ENCODE measurements at places on chromosomes 6 and 20.

DNA sequence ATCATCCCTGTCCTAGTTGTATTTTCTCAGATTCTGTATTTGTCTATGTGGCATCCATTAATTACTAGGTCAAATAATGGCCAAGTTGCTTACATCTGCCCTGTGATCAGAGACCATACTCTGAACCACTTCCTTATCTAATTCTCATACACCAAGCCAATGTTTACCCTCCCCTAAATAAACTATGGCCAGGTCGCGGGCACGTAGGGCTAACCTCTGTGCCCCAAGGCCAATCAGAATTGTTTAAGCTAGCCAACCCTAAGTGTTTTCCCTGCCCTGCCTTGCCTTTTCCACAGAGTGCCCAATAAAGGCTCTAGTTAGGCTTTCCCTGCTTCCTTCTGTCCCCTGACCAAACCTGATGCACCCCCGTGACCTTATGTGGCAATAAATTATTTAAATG, 2.8 kb upstream of the CALHM4 start:
- no peak for DNase-seq
- no peaks in the 10 kb centered on the region for H3K36me3 ChIP-seq
- no peak overlapping the region for H3K4me3 ChIP-seq
- H3K27ac ChIP-seq = no peak overlapping the region

DNA sequence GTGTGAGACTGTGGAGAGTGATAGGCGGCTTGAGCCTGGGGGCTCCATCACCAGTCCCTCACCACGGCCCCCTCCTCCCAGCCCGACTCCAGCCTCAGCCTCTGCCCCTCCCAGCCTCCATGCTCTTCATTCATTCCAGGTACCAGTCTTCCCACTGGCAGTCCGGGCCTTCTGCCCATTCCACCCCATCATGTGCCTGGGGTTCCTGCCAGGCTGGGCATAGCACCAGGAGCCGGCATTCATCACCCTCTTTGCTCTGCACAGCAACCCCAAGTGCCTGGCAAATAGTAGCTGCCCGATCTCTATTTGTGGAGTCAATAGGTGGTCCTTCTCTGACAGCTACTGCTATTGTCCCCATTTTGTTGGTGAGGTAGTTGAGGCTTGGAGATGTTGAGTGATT, 39.6 kb upstream of the GTSF1L start:
- no peak overlapping the region for H3K27ac ChIP-seq
- H3K27me3 ChIP-seq = no peaks in the 10 kb centered on the region
- H3K4me3 ChIP-seq = no peak overlapping the region
- H3K36me3 ChIP-seq = no peaks in the 10 kb centered on the region

DNA sequence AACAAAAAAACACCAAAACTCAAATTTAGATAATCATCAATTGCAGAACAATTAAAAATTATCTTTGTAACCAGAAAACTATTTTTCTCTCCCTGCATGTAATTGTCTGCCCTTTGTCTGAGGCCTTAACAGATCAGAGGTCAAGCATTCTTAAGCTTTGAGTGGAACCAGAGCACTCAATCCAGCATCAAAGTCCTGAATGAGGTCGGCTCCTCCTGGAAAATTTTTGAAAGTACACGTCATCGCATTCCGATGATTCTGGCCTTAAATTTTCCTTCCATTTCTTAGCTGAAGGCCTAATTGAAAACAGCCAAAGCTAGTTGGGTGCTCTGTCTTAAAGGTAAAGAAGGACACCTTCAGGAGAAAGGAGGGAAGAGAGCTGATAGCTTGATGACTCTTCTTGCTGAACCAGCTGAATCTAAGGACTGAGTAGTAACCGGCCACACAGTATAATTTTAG, 510.2 kb upstream of the SULF2 start:
- peaks cover 15% of the 10 kb centered on the region for H3K4me1 ChIP-seq
- DNase-seq = no peak
- no peak overlapping the region for H3K4me3 ChIP-seq
- no peaks in the 10 kb centered on the region for H3K27me3 ChIP-seq
- H3K27ac ChIP-seq = peak overlapping the region; percentile 55

GRCh38 chr6:33286946-33287914, 1.8 kb downstream of the WDR46 start:
- no peak overlapping the region for H3K4me3 ChIP-seq
- no peak overlapping the region for H3K27ac ChIP-seq
- no peak for DNase-seq
- H3K27me3 ChIP-seq = no peaks in the 10 kb centered on the region
- H3K36me3 ChIP-seq = no peaks in the 10 kb centered on the region

- no peaks in the 10 kb centered on the region for H3K27me3 ChIP-seq
- H3K4me3 ChIP-seq = no peak overlapping the region
- DNase-seq = no peak
- H3K36me3 ChIP-seq = no peaks in the 10 kb centered on the region
- H3K27ac ChIP-seq = no peak overlapping the region
These were observed 331.1 kb upstream of the HSF2 start for GRCh38 chr6:122068291-122068769.

- no peaks in the 10 kb centered on the region for H3K27me3 ChIP-seq
- H3K4me1 ChIP-seq = no peaks in the 10 kb centered on the region
- no peak for DNase-seq
- H3K4me3 ChIP-seq = no peak overlapping the region
- H3K27ac ChIP-seq = no peak overlapping the region
These were observed 48.6 kb downstream of the BFSP1 start for GRCh38 chr20:17482536-17482935.

DNA sequence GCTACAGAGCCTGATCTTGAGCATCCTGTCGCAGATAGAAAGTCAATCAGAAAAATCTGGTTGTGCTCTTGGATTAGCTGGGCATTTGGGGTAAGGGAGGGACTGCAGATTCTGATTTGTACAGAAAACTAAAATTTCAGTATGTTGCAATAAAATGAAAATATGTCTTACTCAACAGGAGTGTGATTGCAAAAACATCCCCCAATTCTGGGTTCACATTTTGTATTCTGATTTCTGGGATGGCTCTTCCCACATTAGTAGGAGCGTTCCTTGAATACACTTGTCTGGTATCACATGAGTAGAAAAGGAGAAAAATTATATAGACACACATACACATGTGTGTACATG, 40.5 kb downstream of the PANK2 start:
- no peak overlapping the region for H3K4me3 ChIP-seq
- no peaks in the 10 kb centered on the region for H3K27me3 ChIP-seq
- no peak for DNase-seq
- H3K4me1 ChIP-seq = peaks cover 21% of the 10 kb centered on the region
- H3K36me3 ChIP-seq = no peaks in the 10 kb centered on the region

- no peak for DNase-seq
- no peak overlapping the region for H3K27ac ChIP-seq
- no peaks in the 10 kb centered on the region for H3K4me1 ChIP-seq
- no peaks in the 10 kb centered on the region for H3K36me3 ChIP-seq
- no peak overlapping the region for H3K4me3 ChIP-seq
These were observed 128.5 kb downstream of the QRSL1 start for GRCh38 chr6:106757722-106758467.

DNA sequence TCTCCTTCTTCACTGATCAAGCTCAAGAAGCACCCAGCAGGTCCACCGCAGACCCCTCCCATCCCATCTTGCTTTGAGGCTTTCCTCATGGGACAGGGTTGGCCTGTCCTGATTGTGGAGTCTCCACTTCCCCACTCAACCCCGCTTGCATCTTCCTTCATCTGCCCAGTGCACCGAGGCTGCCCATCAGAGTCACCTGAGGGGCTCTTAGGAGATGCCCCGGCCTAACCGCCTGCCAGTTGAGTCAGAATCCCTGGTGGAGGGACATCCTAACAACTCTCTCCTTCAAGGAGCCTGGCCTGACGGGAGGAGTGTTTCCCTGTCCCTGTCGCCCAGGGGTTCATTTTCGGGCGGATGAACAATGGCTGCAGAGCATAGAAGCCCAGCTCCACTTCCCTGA, 46.1 kb downstream of the RBM38 start:
- H3K4me1 ChIP-seq = peaks cover 31% of the 10 kb centered on the region
- DNase-seq = no peak
- H3K27ac ChIP-seq = no peak overlapping the region
- H3K4me3 ChIP-seq = no peak overlapping the region
- H3K27me3 ChIP-seq = no peaks in the 10 kb centered on the region

DNA sequence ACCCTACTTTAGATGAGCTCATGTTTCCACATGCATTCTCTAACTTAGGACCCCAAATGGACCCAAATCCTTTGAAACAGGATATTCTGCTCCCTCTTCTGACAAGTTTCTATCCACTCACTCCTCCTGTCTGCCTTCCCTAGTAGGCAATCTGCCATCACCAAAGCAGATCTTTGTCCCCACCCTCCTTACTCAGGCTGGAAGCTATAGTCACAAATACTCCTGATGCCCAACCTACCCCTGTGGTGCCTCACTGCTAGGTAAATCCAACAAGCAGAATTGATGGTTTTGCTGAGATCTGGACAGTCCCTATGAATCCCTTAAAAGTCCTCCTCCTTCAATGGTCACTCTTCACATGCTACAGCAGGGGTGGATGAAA, 21.7 kb downstream of the ELOVL5 start:
- H3K4me3 ChIP-seq = no peak overlapping the region
- H3K4me1 ChIP-seq = peaks cover 32% of the 10 kb centered on the region
- H3K27ac ChIP-seq = peak overlapping the region; percentile 65
- H3K27me3 ChIP-seq = no peaks in the 10 kb centered on the region
- DNase-seq = no peak

DNA sequence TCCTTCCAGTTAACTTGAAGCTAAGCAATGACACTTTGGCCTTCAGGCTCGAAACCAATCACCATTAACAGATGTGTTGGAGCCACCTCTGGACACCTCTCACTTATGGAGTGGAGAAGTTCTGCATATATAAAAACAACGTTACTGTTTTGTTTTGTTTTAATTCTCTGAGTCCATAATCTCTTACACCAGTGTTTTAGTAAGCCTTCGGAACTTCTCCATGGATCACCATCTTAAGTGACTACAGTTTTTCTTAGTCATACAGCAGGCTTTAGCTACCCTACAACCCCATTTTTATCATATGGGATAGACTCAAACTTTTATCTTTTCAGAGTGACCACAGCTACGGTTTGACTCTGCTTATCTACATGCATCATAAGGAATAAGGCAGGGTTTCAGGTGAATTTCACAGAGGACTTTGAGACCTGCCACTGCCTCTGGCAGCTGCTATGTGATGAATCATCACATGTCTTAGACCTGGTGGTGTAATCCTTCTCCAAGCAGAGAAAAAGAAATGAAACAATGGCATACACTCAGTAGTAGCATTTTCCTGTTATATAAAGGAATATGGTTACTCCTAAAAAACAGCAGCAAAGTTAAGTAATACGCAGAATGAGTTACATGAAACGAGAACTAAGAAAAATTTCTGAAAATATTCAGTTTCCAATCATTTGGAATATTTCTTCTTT, 5.5 kb upstream of the HDDC2 start:
- no peaks in the 10 kb centered on the region for H3K4me1 ChIP-seq
- H3K36me3 ChIP-seq = no peaks in the 10 kb centered on the region
- H3K4me3 ChIP-seq = no peak overlapping the region
- no peak overlapping the region for H3K27ac ChIP-seq
- DNase-seq = no peak

- H3K4me1 ChIP-seq = no peaks in the 10 kb centered on the region
- no peak overlapping the region for H3K4me3 ChIP-seq
- H3K36me3 ChIP-seq = no peaks in the 10 kb centered on the region
- no peak for DNase-seq
- H3K27ac ChIP-seq = no peak overlapping the region
These were observed 288.5 kb upstream of the CNR1 start for GRCh38 chr6:88454658-88455057.

DNA sequence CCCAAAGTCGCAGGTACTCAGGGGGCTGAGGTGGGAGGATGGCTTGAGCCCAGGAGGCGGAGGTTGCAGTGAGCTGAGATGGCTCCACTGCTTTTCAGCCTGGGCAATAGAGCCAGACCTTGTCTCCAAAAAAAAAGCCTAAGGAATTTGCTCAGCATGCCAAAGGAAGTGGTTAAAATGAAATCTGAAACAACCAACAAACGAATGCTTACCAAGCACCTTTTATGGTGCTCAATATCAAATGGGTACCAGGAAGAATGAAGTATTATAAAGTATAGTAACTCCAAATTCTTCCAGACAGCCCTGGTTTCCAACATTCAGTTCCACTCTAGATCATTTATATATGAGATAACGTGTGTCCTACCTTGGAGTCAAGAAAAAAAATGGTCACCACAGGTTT, 14.0 kb downstream of the GMDS start:
- no peak for DNase-seq
- no peaks in the 10 kb centered on the region for H3K27me3 ChIP-seq
- no peaks in the 10 kb centered on the region for H3K36me3 ChIP-seq

DNA sequence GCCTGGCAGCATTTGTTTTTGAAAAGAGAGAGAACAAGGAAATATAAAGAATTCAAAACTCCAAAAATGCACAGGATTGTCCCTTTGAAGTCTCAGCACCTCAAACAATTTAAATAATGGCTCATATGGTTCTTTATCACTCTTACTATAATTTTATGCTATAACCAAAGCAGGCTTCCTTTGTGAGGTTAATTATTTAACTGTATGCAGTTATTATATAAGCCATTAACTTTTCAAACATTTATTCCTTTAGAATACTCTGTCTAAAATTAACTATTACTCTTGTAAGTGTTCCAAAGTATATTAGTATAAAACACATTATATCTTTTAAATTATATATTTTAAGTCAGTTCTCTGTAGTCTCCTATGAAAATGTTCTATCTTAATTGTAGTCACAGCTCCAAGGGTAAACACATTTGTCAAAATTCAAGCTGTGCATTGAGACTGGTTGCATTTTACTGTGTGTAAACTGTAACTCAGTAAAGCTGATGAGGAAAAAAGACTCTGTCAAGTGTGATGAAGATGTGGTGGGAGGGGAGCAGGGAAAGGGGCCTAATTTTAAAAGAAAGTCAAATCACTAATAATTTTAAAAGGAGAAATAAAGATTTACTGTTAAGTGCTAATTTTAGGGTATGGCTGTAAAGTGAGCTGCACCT, 20.0 kb upstream of the PLAGL1 start:
- no peak overlapping the region for H3K27ac ChIP-seq
- H3K36me3 ChIP-seq = no peaks in the 10 kb centered on the region
- H3K4me1 ChIP-seq = no peaks in the 10 kb centered on the region
- no peak for DNase-seq

DNA sequence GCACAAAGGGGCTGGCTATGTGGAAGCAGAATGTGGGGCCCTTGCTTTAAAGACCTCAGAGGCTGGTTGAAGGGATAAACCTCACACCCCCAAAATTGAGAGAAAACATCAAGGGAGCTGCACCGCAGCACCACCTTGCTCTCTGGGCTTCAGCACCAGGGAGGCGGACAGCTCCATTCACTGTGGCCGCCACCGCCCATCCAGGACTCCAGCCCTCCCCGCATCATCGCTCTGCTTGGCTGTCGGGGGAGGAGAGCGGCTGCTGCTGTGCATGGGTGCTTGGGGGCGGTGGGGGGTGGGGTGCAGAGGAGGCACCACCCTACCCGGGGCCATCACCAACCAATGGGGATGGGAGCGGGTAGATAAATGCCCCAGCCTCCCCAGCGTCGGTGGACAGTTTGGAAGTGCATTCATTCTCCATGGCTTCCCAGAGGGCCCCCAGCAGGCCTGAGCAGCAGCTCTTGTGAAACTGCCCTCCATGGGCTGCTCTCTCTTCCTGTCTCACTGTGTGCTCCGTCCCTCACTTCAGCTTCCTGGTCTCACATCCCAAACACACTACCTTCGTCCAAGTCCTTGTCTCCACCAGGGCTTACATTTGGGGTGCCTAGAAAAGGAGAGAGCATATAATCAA, 75.7 kb upstream of the BHLHE23 start:
- H3K4me1 ChIP-seq = no peaks in the 10 kb centered on the region
- peak; percentile 71 for DNase-seq
- no peak overlapping the region for H3K4me3 ChIP-seq
- no peaks in the 10 kb centered on the region for H3K27me3 ChIP-seq

- DNase-seq = no peak
- H3K4me3 ChIP-seq = peak overlapping the region; percentile 55
- H3K36me3 ChIP-seq = no peaks in the 10 kb centered on the region
- peaks cover 24% of the 10 kb centered on the region for H3K4me1 ChIP-seq
These were observed 2.1 kb downstream of the FOXS1 start for GRCh38 chr20:31843288-31843687.

All from testis (tissue), 5 donors.